Dermis blood vessel endothelial cell (primary cell): ENCODE measurements at places on chromosomes 5 and 9. TPM values are rescaled to one million over a fixed set of nuclear protein-coding genes. Genes with fewer than 3 reads are reported as not detected.

TNFSF15 gene
- 2.0 and 5.4 TPM in 2 replicates for total RNA-seq

SLC36A1 gene
- total RNA-seq = 2.7 and 3.6 TPM in 2 replicates

DNA sequence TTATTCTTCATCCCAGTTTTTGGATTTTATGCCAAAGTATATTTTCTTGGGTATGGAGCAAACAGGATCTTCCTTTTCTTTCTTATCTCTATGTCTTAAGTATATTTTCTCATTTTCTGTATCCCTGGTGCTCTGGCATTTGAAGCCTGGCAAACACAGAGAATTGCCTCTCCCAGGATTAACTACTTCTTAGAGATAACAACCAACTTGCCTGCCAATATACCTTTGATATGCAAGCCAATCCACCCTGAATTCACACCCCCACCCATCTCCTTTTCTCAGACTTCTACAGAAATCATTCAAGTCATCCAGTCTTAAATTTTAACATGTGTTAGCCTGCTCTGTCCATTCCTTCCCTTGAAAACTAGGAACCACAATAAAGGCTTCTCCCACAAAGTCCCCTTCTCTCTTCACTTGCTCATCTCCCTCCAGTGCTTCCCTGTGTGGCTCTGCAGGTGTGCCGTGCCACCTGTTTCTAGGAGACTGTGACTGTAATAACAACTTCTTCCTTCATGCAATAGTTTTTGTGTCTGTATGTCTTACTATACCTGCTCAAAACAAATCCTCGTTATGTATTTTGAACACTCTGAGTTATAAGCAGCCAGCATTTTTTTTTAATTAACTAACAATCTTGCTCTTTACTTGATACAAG lies 649.7 kb upstream of the RIOK2 start:
- no peak for DNase-seq

GRCh38 chr9:10701906-10702305 lies 89.1 kb upstream of the PTPRD start:
- DNase-seq = no peak

DNA sequence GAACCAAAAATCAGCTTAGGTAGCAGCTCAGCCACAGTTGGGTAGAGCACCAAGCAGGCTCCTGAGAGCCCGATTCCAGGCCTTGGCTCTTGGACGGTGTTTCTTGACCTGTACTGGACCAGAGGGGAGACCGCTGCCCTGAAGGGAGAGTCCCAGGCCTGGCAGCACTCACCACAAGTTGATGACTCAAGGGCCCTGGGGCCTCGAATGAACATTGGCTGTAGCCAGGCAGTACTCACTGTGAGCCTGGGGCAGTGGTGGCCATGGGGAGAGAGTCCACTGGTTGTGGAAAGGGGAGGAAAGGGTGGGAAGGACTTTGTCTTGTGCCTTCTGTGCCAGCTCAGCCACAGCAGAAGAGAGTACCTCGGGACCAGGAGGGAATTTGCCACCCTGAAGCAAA lies 166.1 kb downstream of the EDIL3 start:
- no peak for DNase-seq

DNA sequence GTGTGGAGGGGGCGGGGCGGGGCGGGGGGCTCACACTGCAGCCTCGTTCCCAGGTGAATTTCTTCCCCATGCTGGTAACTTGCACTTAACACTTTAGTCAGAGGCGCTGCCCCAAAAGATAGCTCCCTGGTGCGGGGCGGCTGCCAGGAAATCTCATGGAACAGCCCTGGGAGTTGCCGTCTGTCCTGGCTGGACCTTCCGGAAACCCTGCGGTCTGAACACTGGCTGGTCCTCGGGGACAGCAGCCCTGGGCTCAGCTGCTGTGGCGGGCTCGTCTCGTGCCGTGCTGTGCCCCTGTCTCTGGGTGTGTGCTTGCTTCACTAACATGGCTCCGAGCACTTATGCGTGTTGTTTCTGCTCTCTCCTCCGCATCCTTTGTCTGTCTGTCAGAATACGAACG lies 25.8 kb downstream of the PTGES2 start:
- no peak for DNase-seq
